ENCODE measurements at places on chromosomes 2 and 18.

- no peak for DNase-seq
Observed at GRCh38 chr2:219278655-219279150, 463 bp upstream of the DNAJB2 start.

DNA sequence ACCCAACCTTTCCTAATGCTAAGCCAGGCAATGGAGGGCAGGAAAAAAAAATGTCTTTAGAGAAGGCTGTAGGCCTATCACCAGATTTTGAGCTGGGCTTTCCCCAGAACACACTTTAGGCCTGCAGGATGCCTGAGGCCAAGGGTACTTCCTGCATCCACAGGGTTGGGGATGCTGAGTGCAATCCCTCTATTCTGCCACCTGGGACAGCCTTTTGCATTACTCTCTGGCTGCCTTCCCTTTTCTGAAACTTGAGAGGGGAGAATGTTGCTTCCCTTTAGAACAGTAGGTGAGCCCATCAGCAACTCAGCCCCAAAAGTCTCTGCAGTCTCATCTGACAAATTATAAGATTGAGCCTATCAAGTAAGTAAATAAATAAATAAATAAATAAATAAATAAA is 195.2 kb downstream of the SLC8A1 start:
- no peak for DNase-seq

DNA sequence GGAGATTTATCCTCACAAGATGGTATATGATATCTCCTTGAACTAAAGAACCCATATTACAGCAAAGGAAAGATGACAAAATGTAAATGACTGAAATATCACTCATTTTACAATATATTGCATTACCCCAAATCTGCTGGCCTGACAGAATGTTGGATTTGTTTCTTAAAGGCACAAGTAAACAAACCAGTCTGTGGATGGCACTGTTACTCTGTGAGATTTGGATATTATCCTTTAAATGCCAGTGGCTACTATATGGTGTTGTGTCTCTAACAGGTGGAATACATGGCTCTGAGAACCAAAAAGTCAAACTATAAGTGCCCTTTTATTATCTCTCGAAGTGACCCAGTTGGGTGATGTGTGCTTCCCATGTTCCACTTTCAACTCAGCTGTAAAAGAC is 125.7 kb downstream of the PDE1A start:
- DNase-seq: no peak

DNA sequence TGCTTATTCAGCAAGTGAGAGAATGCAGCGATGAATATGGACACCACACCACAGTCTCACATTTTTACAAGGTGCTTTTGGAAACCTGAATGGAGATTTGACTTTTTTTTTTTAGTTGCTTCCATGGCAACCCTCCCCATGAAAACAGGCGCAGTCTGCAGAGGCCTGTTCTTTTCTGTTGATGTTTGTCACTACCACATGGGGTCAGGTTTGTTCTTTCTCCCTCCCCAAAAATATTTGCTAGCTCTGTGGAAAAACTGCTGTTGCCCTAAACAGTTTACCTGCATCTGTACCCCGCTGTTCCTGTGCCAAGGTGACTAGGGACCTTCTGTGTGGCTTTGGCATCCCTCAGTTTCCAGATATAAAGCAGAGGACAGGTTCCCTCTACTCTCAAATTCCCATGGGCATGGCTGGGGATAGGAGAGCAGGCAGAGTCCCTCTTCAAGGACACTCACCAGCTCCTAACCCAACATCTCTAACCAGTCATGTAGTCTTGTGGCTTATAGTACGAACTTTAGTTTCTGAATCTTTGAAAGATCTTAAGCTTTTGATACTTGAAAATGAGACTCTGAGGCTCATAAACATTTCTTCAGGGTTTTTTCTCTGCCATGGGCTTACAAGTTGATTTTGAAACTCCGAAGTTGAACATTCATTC is 14.7 kb upstream of the MAPRE2 start:
- DNase-seq: no peak

DNA sequence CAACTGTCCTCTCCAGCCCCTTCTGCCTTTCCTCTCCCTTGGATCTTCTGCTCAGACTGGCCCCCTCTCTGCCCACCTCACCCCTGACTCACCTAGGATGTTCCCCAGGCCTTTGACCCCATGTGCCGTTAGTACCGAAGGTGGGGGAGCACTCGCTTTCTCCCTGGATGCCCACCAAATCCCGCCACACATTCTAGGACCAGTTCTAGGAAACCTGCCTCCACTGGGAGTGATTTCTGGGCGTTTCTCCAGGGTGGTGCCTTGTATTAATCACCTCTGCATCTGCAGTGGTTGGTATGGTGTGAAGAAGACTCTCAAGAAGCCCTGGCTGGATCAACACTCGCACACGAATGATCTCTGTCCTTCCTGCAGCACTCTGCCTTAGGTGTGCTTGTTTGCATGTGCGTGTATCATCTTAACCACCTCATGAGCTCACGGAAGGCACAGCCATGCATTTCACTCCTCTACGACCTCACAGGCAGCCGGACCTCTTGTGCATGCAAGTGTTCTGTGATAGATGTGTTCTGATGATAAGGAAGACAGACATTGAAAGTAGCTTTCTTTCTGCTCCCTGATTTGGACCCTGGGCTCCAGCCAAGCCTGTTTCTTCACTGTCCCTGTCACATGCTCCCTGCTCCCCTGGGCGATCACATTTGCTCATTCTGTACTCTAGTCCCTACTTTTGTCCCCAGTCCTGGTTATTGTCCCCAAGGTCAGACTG is 69.4 kb downstream of the LIPG start:
- DNase-seq: no peak

- no peak for DNase-seq
Observed at GRCh38 chr2:12073217-12073852, 326.9 kb downstream of the LPIN1 start.

GRCh38 chr18:73975266-73975665 is 172.4 kb downstream of the FBXO15 start:
- no peak for DNase-seq

- DNase-seq: no peak
Observed at GRCh38 chr2:118097657-118098056, 9.4 kb downstream of the INSIG2 start.

GRCh38 chr18:3449512-3450011 is 410 bp upstream of the TGIF1 start:
- peak; percentile 71 for DNase-seq

GRCh38 chr2:27552941-27553340 is 29.9 kb upstream of the ZNF512 start:
- no peak for DNase-seq

DNA sequence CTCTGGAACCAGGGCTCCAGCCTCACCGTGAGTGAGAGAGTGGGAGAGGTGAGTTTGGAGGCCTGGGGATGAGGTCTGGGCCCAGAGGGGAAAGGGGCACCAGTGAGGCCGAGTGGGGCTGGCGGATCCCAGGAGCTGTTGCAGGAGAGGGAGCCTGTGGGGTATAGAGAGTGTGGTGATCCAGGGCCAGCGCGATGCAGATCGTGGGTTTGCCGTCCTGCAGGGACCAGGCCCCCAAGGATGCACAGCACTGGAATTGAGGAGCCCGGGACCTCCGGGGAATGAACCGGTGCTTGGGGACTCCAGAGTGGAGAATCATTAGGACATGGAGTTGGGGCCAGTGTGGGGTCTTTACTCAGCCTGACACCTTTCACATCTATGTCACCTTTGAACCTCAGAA is 25.7 kb upstream of the RAB6D start:
- DNase-seq: no peak

DNA sequence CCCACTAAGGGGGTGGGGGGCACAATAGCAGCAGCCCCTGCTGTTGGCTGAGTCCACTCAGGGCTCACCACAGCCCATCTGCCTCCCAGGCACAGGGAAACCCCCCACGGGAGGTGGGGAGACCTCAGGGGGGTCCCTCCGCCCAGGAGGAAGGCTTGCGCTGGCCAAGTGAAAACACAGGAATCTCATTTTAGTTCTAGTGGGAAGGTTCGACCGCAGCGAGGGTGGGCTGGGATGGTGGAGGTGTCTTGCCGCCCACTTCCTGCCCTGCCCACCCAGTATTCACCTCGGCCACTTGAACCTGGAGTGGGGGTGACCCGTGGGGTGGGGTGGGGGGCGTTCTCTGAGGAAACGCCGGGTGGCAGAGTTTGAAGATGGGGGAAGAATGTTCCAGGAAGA is 6.9 kb upstream of the BOK start:
- DNase-seq: no peak

GRCh38 chr18:52598921-52599320 is 258.9 kb downstream of the DCC start:
- no peak for DNase-seq

DNA sequence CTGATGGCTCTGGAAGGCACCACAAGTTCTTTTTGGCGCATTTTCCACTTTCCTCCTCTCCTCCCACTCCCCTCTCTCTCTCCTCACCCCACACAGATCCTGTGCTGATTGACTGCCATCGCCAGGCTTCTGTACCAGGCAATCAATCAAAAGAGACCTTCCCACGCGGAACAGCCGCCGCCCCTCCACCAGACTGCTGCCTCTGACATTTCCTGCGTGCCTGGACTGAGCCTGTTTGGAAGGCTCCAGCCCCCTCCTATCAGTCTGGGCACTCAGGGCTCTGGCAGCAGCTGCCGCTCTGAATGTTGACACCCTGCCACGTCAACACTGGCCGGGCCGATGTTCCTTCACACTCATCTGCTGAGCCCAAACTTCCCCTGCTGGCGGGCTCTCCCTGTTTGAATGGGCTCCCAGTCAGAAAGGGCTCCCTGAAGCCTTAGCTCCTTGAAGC is 467.7 kb downstream of the EPHA4 start:
- DNase-seq: no peak

DNA sequence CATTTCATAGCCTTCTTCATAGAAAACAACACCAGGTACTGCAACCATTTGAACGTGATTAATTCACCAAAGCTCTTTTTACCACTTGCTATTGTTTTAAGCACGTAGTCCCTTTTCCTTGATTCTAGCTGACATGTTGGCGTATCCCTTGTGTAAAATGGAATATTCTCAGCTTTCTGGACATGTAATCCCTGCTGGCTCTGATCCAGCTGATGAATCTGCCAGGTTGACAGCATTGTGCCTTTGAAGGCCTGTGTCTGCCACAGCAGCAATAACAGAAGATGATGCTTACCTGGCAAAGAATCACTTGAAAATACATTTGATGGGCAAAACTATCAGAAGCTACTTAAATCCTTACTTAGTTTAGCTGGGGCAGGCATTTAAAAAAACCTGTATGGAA is 81.0 kb upstream of the CCDC150 start:
- DNase-seq: no peak

DNA sequence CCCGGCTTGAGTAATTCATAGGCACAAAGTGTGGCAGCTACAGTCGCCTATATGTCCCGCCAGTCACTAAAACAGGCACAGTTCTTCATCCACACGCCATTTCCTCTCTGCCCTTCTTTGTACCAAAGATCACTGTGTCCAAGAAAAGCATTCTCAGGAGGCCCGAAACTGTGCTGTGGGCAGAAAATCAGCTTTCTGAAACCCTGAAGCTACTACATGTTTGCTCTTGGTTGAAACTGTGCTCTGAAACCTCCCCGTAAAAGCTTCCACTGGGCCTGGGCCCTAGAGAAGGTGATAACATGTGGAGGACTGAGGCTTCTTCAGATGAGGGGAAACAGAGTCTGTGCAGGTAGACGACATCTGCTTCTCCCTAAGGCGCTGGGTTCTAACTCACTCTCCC is 75.6 kb upstream of the ID2 start:
- DNase-seq: no peak

DNA sequence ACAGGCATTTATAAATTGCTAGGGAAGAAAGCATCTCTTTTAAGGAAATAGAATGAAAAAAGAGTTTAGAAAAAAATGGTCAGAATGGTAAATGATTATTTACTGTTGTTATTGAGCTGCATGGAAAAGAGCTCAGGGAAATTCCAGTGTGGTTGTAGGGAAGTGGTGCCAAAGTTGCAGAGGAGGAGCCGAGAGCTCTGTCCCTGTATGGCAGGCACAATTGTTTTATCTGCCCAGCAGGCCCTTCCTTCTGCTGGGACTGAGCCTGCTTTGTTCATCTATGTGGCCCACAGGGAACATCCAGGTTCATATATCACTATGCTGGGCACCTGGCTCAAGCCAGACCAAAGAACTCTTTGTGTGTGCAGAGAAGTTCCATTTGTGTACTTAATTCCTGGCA is 80.8 kb upstream of the AGAP1 start:
- no peak for DNase-seq

GRCh38 chr2:182186132-182186735 is 200.6 kb downstream of the PPP1R1C start:
- no peak for DNase-seq

DNA sequence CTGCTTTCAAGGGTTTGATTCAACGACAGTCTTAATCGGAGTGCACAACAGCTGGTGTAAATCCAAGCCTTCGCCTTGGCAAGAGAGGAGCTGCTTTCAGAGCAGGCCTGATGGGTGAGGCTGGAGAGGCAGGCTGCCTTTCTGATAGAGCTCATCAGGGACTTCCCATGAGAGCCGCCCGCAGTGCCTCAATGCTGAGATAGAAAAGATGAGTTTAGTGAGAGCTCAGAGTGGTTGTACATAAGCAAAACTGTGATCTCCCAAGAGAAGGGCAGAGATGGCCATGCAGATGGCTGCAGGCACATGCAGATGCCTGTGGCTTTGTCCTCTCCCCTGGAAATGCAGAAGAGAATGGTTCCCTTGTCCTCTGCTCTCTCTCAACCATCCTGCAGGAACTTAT is 122.1 kb downstream of the ARL4C start:
- no peak for DNase-seq

- DNase-seq: no peak
Observed at GRCh38 chr2:39913648-39914461, 134.8 kb upstream of the THUMPD2 start.

- no peak for DNase-seq
Observed at GRCh38 chr2:127506510-127506909, 19.8 kb downstream of the IWS1 start.

DNA sequence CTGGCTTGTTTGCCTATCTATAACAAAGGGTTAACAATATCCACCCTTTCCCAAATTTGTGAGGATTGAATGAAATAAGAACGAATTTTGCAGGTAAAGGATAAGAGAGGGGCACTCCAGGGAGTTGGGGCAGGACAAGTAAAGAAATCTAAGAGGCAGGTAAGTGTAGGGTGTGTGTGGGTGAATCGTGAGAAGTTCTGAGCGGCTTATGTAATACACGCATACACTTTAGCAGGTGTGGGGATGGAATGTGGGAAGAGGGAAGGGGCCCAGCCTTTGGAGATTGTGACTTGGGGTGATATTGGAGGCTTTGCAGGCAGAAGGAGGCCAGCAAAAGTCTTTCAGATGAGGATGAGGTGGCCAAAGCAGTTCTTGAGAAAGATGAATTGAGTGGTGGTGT is 83.2 kb upstream of the AQP4 start:
- no peak for DNase-seq

GRCh38 chr2:187586011-187586641 is 31.9 kb upstream of the TFPI start:
- DNase-seq: no peak

- no peak for DNase-seq
Observed at GRCh38 chr2:77520641-77521547, 1.3 kb downstream of the LRRTM4 start.

GRCh38 chr2:229798446-229799155 is 84.2 kb upstream of the DNER start:
- no peak for DNase-seq

DNA sequence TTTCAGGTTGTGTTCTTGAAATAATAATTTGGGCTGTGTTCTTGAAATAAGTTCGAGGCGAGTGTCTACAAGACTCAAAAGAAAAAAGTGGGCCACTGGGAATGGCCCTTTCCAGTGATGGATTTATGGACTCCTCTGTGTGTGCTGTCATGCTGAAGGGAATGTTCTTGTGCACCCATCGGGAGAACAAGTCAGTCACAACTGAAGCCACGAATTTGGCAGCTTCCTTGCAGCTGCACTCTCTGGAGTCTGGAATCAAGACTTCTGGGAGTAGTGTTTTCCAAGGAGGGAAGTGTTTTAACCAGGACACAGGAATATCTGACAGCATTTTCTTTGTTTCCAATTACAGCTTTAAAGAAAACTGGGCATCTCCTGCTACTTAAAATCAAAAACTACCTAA is 620 bp downstream of the SLC14A1 start:
- no peak for DNase-seq

Measured in activated T-helper 9 cell treated with anti-CD3 and anti-CD28 coated beads, Interleukin-2, amount 50 U/mL, for 16 hours (primary cell).